Fibroblast of skin of left biceps (primary cell): ENCODE measurements at places on chromosomes 2 and 18.
A peak's percentile ranks its signal among the peaks of the same experiment; 100 is the strongest.

DNA sequence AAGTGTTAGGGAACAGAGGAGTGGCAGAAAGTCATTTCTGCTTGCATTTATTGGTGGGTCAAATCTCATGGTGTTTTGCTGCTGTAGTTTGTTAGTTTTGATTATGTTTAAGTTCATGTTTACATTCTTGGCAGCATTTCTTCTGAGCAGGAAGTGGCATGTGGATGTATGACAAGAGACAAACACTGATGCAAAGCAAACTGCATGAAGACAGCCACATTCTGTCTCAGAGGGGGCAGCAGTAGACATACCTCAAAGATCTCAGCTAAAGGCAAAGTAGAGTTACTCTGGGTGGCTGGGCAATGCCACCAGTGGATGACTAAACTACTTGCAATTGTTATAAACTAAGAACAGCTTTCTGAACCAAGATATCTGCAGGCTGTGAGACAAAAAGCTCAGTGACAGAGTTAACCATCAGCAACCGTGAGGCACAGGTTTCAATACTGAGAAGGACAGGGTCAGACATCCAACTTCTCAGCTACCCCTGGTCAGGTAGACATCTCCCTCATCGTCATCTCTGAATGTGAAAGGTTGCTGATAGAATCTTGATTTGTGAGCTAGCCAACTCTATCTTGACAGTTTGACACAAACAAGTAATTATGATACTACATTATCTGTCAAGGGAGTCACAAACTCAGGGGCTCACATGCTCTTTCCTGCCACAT lies 16.4 kb downstream of the GALNT3 start:
- DNase-seq: no peak

DNA sequence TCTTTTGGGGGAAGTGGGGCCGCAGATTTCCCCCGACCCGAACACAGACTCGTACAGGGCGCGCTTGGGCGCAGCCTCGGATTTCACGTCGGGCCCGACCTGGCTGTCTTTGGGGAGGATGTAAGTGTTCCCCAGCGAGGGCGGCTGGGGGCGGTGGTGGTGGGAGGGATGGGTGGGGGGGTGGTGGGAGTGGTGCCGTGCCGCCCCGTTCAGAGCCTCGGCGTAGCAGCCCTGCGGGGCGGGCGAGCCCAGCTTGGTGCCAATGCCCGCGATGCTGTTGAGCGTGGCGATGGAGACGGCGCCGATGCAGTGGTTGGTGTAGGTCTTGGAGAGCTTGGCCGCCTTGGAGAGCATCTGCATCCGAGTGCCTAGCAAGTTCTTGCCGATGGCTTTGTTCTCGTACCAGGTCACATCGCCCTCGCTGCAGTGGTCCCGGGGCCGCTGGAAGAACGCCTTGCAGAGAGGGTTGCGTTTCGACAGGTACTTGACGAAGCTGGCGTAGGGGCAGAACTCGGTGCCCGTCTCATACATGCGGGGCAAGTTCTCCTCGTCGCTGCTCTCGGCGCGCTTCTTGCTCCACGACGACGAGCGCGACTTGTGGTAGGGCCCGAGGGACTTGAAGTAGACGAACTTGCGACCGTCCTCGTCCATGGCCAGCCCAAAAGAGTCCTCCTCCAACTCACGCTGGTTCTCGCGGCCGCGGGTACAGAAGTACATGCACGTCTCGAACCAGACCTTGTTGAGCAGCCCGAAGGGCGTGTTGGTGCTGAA lies 1.3 kb downstream of the KCTD1 start:
- DNase-seq: no peak

GRCh38 chr18:74500372-74500771 lies 4.2 kb downstream of the CNDP2 start:
- DNase-seq: no peak

DNA sequence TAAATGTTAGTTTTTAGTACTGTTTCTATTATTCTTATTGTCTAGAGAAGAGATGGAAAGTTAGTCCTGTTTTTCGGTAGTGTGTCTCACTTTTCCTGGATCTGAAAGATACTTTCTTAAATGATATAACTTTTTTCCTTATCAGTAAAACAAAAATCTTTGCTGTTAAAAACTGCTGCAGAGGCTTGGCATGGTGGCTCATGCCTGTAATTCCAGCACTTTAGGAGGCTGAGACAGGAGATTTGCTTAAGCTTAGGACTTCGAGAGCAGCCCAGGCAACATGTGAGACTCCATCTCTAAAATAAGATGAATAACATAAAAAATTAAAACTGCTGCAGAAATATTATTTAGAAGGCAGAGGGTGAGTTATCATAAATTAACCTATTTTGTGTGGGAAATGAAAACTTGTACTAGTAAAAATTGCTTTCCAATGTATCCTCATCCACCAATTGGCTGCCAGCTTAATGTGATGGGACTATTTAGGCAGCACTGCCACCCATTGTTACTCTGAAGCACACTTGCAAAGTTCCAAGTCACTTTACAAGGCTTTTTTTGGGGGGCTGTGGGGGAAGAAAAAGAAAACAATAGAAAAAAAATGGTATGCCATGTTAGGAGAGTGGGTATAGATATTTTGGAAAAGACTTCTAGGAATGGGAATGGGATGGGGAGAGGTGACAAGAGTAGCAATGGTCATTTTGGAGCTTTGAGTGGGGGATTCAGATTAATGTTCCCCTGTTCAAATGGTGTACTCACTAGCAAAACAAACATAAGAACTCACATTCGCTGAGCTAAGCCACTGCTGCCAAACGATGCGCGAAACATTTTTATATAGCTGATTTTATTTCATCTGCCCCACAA lies 62.7 kb downstream of the MEIS1 start:
- no peak for DNase-seq

DNA sequence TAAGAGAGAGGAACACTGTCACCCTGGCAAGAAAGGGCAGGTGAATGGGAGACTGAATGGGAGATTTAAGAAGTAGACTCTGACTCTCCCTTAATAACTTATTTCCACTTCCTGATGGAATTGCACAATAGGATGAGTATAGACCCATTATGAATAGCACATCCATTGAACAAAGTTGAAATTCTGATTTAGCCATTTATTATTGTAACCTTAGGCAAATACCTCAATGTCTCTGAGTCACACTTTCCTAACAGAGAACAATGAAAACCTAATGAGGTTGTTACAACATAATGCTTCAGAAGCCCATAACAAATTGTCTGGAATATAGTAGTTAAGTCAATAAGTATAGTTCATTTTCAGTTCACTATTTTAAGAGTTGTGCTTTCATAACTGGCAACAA lies 78.9 kb downstream of the NRXN1 start:
- peak; percentile 58 for DNase-seq

DNA sequence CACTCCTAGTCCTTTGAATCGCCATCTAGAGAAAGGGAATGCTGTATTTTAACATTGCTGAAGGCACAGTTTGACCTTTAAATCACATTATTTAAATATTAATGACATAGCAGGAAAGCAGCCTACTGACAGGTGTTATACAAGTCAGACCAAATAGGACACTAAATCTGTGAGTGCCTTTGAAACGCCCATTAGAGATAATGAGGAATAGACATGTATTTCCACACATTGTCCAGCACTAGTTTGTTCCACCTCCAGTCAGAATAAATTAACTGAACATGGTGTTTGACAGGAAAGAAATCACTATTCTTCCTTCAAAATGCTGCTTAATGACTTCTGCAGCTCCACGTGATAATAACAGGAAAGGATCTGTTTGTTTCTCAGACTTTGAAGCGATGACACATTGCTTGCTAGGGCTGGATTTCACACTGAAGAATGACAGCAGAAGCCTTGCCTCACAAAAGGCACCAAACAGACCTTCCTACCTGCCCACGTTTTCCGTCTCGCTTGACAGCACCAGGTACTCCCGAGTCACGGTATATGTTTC lies 90.5 kb upstream of the DDX18 start:
- DNase-seq: no peak

DNA sequence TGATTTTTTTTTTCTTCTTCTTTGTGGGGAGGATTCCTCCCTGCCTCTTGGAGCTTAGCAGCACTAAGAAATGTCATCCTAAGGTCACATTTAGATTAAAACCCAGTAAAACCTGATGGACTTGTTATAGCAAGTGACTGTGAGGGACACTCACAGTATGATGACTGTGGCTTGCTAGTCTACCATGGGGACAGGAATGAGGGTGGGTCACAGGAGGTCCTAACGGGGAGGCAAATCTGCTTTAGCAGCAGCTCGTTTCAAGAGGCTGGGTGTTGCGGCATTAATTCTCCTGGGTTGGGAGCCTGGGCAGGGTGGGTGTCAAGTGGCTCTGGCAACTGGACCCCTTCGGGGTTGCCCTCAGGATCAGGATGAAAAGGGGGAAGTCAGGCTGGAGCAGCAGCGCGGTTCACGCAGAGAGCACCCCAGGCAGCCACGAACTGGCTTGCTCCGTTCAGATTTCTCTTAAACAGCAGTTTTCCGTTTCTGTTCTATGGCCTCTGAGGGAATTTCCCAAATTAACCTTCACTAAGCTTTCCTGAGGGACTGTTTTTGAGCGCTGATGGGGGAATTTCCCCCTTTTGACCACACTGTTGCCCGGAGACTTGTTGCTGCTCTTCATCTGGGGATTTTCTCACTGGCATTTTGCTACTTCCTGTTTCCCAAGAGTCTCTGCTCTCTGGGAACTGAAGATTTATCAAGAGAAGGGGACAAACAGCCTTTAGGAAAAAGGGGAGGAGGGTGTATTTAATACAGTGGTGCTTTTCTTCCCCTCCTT lies 59.8 kb upstream of the PELI1 start:
- DNase-seq: no peak

DNA sequence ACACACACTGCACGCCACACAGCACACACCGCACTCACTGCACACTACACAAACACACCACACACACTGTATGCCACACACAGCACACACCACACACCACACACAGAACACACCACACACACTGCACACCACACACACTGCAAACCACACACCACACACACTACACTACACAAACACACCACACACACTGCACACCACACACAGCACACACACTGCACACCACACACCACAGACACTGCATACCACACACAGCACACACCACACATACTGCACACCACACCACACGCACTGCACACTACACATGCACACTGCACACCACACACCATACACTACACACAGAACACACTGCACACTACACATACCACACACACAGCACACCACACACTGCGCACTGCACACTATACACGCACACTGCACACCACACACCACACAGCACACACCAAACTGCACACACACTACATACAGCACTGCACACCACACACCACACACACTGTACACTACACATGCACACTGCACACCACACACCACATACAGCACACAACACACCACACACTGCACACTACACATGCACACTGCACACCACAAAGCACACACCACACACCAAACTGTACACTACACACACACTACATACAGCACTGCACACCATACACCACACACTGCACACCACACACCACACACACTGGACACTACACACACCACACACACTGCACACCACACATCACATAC lies 59.6 kb downstream of the ASB1 start:
- no peak for DNase-seq

GRCh38 chr2:98772536-98772935 lies 41.6 kb upstream of the MGAT4A start:
- no peak for DNase-seq

GRCh38 chr2:73970850-73971471 lies 13.7 kb upstream of the TET3 start:
- DNase-seq: no peak

- peak; percentile 62 for DNase-seq
Observed at GRCh38 chr2:33268246-33268831, 208.1 kb upstream of the RASGRP3 start.

DNA sequence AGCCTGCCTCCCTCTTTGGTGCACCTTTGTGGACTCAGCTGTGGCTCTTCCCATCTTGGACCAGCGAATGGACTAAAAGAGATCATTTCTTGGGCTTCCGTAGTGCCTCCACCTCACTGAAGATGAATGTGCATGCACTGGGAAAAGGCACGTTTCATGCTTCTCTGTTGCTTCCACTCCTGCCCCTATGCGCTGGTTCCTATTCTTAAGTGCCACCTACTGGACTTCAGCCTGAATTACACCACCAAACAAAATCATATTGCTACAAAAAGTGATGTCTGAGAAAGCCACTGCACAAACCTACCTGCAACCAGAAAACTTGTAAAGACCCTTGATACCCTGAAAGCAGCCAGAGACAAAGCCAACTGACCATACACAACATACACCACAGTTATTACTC lies 695.6 kb downstream of the TSN start:
- DNase-seq: peak; percentile 1

DNA sequence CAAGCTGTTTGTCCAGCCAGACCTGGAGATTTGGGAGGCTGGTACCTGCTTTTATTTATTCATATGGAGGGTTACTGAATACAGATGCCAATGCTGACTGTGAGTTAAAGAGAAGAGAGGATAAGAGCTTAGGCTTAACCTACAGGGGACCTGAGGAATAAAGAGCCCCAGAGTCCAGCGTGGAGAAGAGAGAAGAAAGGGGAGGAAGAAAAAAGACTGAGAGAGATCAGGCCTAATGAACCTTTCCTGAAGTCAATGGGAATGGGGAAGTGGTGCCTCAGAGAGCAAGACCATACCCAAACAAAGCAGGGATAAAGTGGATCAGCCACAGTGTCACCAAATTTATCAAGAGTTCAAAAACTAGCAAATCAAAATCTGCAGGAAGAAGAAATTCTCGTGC lies 348.6 kb upstream of the KCNH7 start:
- no peak for DNase-seq

DNA sequence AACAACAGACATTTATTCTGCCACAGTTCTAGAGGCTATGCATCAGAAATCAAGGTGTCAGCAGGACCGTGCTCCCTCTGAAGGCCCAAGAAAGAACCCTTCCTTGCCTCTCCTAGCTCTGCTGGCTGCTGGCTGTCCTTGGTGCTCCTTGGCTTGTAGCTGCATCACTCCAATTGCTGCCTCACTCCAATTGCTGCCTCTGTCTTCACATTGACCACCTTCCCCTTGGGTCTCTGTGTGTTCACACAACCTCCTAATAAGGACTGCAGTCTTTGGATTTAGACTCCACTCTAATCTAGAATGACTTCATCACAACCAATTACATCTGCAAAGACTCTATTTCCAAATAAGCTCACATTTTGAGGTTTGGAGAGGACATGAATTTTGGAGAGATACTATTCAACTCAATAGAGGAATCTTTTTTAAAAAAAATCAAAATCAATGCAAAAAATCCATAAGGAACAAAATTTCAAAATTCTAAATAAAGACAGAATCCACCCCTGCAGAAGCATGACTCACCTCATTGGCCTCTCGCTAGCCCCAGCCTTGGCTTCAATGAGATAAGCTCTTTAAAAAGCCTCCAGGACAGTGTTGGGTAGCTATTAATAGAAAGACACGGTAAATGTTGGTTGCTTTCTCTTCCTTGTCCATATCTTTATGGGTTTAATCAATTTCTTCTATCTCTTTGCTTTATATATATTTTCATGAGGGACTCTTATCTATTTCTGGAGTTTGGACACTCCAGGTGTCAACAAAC lies 267.6 kb upstream of the MGAT5 start:
- DNase-seq: peak; percentile 4

- no peak for DNase-seq
Observed at GRCh38 chr2:51025906-51026555, 5.9 kb downstream of the NRXN1 start.

- no peak for DNase-seq
Observed at GRCh38 chr18:74453016-74453566, 4.0 kb downstream of the DIPK1C start.

- DNase-seq: peak; percentile 70
Observed at GRCh38 chr2:46689993-46690392, 210.6 kb downstream of the TMEM247 start.
